8988T (cell line): ENCODE measurements at places on chromosomes 2 and 18.

GRCh38 chr18:24052053-24052452, 37.5 kb downstream of the TTC39C start:
- DNase-seq: no peak

DNA sequence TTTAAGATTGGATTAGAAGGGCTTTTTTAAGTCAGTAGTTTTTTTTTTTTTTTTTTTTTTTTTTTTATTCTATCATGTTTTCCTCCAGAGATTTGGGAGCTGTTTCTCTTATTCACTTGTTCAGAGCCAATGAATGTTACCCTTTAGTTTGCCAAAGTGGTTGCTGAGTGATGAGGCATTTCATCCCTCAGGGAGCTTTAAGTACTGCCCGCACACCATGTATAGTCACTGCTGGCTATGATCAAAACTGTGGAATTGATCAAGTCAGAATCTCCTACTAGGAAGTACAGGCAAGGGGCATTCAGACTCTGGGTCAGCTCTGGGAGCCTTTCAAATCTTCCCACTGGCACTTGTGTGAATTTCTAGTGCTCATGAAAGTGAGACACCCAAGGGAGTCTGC, 201.6 kb downstream of the IKZF2 start:
- no peak for DNase-seq

- DNase-seq: no peak
Measured at GRCh38 chr2:221780281-221780688, 208.2 kb upstream of the EPHA4 start.

DNA sequence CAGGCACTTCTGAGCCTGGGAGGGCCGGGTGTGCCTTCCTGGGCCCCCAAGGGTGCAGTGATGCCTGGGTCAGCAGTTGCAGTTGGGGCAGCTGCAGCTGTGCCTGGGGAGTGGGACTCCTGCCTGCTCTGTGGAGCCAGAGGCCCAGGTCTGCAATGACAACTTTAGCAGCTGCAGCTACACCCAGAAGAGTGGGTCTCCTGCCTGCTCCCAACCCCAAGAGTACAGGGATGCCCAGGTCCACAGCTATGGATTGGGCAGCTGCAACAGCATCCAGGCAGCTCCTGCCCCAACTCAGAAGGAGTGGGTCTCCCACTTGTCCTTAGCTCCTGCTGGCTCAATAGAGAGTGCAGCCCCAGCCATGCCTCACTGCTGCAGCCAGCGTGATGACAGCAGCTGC, 73.0 kb upstream of the ST3GAL5 start:
- no peak for DNase-seq

- DNase-seq: no peak
Measured at GRCh38 chr2:231966886-231967285, 5.4 kb downstream of the DIS3L2 start.

- no peak for DNase-seq
Measured at GRCh38 chr2:102677244-102678215, 58.2 kb downstream of the SLC9A2 start.

DNA sequence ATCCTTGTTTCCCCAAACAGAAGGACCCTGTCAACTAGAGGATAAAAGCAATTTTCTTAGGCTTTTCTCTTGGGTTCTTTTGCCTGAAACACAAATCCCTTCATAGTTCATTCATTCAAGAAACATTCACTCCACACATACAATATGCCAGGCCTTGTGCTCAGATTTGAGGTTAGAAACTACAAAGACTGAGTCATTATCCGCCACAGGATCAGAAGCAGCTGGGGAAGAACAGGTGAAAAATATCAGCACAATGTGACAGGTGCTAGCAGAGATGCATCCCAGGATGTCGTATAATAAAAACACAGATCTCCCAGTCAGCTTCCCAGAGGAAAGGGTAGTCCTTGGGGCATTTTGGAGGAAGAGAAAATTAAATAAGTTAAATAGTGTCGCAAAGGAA, 172.4 kb downstream of the LRATD1 start:
- DNase-seq: no peak

DNA sequence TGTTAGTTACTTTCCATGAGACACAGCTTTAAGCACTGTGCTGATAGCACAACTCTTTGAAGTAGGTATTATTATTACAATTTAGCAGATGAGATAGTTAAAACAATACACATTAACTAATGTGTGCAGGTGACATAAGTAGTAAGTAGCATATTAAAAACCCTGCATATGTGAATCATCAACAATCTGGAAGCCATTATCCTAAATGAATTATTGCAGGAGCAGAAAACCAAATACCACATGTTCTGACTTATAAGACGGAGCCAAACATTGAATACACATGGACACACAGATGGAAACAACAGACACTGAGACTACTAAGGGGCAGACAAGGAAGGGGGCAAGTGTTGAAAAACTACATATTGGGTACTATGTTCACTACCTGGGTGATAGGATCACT, 300.3 kb upstream of the GULP1 start:
- DNase-seq: no peak

DNA sequence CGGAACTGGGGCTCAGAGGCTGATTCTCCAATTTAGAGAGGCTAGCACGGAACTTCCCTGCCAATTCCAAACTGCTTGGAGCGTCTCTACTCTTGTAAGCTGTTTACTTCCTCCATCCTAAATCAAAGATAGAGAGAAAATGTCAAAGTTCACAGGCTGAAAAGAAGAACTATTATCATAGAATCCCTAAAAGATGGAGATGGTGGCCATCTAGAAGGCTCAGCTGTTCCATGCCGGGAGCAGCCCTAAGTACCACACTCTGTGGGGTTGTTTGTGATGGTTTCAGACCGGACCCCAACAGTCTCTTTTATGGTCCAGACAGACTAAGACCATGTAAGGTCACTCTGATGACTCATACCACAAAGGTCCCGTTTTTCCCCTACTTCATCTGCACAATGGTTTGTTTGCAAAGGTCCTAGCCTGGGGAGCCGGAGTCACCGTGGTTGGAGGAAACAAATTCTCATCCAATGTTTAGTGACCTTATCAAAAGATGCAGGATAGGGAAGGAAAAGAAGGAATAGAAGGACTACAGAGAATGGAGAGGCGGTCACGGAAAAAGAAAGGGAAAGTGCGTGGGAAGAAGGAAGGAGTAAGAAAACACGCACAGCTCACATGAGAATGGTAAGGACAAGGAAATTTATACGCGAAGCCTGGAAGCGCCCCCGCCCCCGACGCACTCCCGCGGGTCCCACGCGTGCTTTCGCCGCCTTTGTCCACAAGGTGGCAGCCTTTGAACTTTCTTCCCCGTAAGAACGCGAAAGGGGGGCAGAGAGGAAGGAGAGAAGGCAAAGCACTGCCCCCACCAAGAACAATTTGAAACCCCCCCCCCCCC, 453 bp upstream of the ANTXR1 start:
- no peak for DNase-seq
